ENCODE measurements at places on chromosomes 13 and 19.
A peak's percentile ranks its signal among the peaks of the same experiment; 100 is the strongest.

DNA sequence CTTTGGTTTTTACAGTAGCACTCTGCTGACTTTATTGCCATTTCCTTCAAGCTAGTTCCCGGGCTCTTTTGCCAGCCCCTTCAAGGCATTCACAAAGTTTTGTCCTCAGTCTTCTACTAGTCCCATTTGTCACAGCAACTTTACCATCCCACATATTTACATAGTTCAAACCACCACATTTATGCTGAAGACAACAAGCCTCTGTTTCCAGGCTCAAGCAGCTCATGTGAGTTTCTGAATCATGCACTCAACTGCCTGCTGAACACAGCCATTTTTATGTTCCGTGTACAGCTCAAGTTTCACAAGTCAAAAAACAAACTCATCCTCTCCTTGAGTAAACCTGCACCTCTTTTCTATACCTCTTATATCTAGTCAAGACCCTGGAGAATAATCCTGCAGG lies 977.0 kb upstream of the SLC10A2 start:
- DNase-seq, result no peak

- no peak for DNase-seq
Measured at GRCh38 chr13:74868049-74868448, 613.9 kb downstream of the TBC1D4 start.

DNA sequence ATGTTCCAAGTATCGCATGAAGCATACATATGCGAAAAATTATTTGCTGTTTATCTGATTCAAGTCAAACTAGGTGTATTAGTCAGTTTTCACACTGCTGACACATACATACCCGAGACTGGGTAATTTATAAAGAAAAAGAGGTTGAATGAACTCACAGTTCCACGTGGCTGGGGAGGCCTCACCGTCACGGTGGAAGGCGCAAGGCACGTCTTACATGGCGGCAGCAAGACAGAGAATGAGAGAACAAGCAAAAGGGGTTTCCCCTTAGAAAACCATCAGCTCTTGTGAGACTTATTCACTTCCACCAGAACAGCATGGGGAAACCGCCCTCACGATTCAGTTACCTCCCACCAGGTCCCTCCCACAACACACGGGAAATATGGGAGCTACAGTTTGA lies 13.0 kb upstream of the PROZ start:
- no peak for DNase-seq

GRCh38 chr13:44710576-44710975 lies 134.4 kb upstream of the TSC22D1 start:
- DNase-seq, result peak; percentile 86

GRCh38 chr19:16518061-16518460 lies 21.9 kb downstream of the C19orf44 start:
- no peak for DNase-seq

DNA sequence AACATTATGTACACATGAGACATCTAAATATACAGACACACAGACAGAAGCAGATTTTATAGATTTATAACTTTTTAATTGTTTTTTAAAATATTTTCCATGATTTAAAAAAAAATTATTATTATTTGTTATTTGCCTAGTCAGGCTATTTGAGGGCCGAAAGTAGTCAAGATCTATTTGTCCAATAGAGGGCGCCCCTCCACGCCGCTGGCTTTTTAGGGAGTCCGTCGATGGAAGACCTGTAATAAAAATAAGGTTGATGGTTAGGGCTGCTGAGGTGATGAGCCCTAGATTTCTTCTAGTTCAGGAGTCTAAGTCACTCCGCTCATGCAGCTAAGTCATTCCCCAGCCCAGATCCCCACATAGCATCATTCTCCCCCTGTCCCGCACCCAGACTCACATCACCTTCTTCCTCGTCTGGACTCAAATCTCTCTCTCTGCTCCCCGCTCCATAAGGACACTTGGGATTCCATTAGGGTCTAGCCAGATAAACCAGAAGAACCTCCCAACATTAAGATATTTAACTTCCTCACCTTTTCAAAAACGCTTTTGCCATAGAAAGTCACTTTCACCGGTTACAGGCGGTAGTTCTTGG lies 33.9 kb upstream of the CEACAM21 start:
- peak; percentile 58 for DNase-seq

GRCh38 chr19:53994811-53995210 lies 3.4 kb downstream of the CACNG6 start:
- no peak for DNase-seq

- DNase-seq, result peak; percentile 76
Measured at GRCh38 chr19:49097453-49098288, 12.4 kb downstream of the SNRNP70 start.

DNA sequence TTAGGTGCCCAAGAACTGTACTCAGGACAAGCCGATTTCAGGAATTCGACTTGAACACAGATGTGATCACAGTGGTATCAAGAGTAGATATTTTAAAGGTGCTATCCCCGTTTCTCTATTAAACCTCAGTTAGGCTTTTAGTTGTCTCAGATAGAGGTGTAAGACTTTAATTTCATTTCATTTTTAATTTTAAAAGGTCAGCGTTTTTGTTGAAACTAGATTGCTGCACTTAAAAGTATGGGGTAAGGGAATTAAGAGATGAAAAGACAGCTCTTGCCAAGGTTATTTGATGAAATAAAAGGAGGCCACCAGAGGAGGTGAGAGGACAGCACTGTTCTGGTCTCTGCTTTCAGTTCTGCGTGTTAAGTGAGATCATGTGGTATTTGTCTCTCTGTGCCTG lies 48.6 kb downstream of the SPATA13 start:
- no peak for DNase-seq

DNA sequence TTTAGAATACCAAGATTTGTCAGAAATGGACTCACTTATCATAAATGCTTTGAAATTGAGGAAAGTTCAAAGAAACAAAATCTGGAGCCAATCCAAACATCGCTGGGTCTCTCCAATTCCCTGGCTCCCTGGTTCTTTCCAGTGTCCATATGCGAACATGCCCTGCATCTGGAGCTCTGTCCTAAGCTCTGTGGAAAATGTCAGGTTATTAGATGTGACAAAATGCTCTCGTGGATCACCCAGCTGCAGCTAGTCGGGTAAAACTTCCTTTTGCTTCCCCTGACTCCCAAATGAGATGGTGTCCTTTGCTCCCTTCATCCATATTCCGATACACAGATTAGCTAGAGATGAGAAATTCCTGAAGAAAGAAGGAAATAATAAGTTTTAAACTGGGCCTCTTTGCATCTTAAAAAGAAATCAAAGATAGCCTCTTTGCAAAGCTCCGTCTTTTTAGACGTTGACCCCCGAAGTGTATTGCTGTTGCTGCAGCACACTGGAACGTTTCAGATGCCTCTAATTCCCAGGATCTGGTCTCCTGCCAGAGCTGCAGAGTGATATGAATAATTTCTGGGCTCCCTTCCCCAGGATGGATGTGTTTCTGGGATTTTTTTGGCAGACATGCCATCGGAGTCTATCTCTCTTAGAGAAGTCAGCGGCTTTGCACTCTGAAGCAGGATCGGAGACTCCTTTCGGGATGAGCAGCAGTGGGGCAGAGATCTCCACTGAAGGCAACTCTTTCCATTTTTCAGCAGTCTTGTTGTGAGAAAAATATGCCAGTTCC lies 102.9 kb downstream of the TEX26 start:
- no peak for DNase-seq

DNA sequence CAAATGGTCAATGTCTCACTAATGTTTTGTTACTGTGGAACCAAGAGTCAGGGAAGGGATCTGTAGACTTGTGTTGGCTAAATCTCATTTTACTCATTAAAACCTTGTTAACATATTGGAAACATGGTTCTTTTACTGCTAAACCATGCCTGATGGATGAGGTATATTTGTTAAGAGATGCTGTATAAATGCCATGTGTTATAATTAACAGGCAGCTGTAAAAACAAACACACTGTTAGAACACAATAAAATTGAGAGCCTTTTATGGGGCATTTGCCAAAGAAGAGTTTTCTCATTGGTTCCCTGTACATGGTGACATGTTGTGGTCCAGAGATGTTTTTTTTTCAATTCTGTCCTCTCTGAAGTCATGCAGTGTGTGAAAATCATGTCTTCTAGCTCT lies 121.9 kb downstream of the ESD start:
- DNase-seq, result no peak

- no peak for DNase-seq
Measured at GRCh38 chr13:27978301-27978968, 9.3 kb upstream of the CDX2 start.

DNA sequence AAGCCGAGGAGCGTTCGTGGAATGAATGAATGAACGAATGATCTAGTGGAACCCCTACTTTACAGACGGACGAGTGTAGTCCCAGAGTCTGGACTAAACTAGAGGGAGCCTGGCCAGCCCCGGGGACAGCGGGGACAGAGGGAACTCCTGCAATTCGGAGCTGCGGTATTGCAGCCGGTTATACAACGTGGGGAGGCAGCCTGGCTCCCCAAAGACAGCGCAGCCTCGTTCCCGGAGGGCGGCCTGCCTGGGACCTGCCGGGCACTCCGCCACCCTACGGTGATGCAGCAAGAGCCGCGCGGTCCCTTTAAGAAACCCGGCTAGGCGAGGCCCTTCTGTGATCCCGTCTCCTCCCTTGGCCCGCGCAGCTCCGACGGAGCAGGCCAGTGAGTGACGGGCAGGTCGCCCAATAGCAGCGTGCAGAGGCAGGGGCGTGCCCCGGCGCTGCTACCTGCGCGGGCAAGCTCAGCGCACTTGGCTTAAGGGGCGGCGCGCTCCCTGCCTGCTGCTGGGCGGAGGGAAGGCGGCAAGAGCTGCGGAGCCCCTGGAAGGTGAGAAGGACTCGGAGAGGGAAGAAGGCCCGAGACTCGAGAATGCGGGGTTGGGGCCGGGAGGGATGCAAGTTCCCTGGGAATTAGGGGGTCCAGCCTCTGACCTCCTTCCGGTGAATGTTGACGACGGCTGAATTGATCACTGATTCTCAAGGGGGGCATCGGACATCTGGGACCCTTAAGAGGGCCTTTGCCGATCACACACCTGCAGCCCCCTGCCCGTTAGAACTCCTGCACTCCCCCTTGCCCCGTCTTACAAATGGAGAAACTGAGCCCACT lies at the start of gene ABCA7:
ABCA7 (plus strand) TSS at position 462 of the 830 bp plus-strand sequence. CDS start 1,255 bp downstream, outside the sequence.
- peak; percentile 98 for DNase-seq

DNA sequence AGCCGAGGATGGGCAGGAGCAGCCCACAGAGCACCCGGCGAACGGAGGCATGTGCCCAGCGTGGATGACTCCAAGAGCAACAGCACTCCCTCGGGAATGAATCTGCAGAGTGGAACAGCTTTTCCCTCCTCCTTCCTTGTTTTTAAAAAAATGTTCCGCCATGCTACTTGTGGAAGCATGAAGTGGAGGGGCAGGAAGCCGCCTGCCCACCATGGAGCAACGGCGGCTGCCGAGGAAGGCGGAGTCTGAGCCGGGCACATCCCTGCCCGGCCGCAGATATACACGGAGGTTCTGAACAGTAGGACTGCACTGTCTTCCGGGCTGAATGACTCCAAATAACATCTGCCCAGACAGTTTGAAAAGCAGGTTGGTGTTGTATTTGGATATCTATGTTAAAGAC lies 65.2 kb downstream of the SOX1 start:
- DNase-seq, result no peak

- DNase-seq, result no peak
Measured at GRCh38 chr19:33780251-33780650, 16.4 kb upstream of the KCTD15 start.

DNA sequence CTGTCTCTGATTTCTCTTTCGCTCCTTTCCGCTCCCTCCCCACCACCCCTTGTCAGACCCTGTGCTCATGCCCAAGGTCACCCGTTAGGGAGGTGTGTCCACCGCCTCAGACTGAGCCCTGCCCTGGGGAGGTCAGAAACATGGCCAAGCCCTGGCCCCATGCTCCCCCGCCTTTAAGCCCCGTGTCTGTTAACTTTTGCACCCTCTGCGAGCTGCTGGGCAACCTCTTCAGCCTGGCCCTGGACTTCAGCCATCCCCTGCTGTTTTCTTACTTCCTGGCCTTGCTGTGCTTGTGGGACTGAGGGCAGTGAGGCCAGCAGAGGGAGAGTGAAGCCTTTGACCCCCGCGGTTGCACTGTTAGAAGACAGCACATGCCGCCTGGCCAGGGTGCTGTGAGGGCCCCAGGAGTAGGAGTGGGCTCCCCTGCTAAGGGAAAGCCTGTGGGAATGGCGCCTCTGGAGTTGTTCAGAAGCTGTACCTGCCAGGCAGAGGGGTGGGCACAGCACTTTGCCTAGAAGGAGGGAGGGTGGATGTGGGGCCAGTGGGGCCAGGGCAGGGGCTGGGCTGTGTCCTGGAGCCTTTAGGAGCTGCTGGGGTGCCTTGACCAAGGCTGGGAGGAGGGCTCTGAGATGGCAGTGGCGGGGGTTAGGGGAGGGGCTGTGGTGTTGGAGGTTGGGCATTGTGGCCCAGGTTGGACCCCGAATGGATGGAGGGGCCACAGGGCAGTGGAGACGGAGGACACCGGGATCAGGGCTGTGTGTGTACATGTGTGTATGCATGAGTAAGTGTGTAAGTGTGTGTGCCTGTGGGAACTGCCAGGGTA lies 7.9 kb downstream of the UPF1 start:
- DNase-seq, result no peak

GRCh38 chr13:36783890-36784289 lies 35.1 kb upstream of the RFXAP start:
- DNase-seq, result no peak

GRCh38 chr19:16363133-16363851 lies 38.7 kb downstream of the KLF2 start:
- DNase-seq, result no peak

Data from cardiac muscle cell (in vitro differentiated cells and primary cell).